ENCODE measurements at places on chromosomes 7 and 10. TPM values are rescaled to one million over a fixed set of nuclear protein-coding genes. Genes with fewer than 3 reads are reported as not detected.

GTF2I gene
- 186 TPM for total RNA-seq

GRCh38 chr7:103538964-103539709, 93.1 kb upstream of the SLC26A5 start:
- DNase-seq, result no peak

GRCh38 chr10:114308531-114309363, 69.7 kb downstream of the VWA2 start:
- no peak for DNase-seq

DNA sequence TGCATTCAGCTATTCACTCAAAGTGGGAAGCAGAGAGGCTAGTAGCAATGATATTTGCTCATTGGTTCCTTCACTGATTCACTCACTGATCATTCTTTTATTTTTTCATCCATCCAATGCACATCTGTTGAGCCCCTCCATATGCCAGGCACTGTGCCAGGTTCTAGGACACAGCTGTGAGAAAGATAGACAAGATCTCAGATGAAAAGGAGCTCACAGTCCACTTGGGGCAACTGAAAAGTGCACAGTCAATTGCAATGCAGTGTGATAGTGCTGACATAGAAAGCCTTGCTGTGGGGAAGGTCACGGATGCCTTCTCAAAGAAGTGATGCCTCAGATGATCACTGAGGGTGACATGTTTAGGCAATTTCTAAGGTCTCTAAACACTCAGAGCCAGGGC, 262.3 kb downstream of the PTEN start:
- no peak for DNase-seq

TMEM140 gene
- total RNA-seq, result 27.5 TPM

DNA sequence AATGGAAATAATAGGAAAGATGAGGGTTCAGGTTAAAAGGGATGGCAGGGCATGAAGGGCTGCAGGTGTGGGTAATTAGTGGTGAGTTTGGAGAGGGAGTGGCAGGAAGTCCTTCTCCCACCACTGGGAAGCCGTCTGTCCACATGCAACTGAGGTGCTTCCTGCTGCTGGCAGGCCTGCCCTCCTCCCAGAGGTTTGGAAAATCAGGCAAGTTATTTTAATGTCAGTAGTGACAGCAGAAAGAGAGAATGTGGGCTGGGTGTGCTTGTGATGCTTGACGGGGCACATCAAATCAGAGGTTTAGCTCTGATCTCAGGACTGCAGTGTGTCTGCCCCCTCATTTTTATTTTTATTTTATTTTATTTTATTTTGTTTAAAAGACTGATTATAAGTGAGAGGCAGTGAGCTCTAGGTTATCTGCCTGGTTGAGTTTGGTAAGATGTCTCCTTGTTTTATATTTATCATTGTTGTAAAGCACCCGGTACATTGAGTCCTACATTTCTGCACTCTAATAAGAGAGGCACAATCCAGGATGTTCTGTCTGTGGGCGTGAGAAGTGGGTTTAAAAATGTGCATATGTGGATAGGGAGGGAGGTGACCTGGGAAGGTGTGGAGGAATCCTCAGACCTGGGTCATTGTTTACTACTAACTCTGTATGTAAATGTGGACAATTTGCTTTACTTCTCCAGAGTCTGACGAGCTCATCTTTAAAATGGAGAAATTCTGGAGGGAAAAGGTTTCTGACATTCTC, 504.4 kb downstream of the LRMDA start:
- DNase-seq, result no peak

GRCh38 chr7:47932466-47933037, 15.7 kb downstream of the PKD1L1 start:
- no peak for DNase-seq

DNA sequence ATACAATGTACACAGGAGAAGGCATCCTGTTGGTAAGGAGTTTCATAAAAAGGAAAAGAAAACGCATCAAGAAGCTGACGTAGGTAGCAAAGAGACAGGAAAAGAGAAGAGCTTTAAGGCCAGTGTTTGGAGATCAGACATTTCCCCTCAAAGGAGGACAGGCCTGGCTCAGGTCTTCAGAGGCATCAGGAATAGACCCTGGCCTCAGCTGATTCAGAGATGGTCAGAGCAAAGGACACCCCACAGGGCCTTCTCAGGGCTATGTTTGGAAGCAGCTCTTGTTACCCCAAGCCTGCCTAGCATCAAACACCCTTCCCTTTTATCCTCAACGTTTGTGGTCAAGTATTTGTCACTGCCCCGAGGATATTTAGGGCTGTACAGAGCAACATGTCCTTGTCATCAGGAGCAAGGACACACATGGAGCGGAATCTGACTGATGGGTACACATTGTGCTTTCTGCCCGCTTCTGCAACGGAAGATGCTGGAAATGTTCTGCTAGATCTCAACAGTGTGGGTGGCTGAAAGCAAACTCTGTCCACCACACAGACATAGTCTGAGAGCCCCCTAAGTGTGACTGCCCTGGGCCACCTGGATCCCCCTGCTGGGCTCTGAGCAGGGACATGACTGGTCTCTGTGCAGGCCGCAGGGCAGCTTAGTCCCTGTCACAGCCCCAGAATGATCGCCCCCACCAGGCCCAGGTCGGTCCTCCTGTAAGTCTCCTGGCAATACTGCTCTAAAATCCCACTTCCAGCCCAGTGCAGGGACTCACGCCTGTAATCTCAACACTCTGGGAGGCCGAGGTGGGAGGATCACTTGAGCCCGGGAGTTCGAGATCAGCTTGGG, 1.0 kb upstream of the ZDHHC4 start:
- DNase-seq, result no peak

DNA sequence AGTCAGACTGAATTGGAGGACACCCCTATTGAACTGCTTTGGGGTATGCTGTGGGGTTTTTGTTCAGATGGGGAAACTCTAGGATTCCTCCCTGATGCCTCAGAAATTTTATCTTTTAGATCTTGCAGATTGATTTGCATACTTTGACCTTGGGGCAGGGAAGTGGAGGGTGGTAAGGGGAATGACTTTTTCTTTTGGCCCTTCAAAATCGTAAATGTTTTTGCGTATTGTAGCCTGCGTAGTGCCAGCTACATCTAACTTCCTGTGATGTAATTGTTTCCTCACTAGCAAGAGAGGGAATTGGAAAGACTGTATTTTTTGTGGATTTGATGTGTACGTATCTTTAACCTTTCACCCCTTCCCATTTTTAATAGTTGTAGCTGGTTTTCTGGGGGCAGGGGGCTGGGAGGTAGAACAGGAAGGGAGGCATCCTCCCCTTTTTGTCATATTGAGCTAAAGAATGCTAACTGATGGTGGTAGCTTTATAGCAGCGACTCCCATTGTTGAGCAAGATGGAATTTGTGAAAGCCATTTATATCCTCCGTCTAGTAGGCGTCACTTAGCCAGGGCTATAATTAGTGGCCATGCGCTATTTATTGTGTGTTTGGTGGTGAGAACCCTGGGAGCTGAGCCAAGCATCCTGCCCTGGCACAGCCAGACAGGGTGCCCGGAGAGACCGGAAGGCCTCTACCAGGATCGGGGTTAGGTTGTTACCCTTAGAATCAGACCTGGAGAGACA, 11.3 kb downstream of the DUSP5 start:
- DNase-seq, result no peak

- no peak for DNase-seq
These were observed 108.5 kb upstream of the C7orf33 start for GRCh38 chr7:148481971-148482626.

DNA sequence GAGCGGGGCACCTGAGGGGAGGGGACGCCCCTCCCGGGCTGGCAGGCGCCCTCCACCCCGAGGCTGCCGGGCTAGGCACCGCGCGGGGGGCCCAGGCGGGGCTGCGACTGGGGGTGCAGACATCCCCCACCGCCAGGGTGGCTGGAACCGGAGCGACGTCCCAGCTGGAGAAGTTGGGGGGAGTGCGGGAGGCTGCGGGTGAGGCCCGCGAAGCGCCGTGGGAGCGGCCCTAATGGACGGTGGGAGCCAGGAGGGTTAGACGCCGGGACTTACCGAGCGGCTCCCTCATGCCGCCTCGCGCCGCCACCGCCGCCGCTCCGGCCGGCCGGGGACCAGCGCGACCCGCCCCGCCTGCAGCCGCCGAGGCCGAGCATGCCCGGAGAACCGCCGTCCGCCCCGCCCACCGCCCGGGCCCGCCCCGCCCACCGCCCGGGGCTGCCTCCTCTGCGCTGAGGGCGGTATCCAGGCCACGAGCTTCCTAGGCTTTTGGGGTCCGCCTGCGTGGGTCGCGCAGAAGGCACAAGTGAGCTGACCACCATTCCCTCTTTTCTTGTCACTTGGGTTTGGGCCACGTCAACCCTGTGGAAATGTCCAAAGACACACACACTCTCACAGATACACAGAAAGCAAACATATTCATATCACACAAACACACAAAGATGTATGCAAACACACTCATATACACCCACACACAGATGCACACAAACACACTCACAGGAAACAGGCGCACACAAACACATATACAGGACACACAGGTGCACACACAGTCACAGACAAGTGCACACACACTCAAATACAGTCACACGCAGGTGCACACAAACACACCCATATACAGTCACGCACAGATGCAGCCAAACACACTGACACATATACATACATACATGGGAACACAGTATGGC, at the start of gene JCAD:
Gene JCAD (minus strand): TSS at position 378 of the 899 bp plus-strand sequence. CDS start 11,774 bp downstream, outside the sequence.
- peak; percentile 61 for DNase-seq

DNA sequence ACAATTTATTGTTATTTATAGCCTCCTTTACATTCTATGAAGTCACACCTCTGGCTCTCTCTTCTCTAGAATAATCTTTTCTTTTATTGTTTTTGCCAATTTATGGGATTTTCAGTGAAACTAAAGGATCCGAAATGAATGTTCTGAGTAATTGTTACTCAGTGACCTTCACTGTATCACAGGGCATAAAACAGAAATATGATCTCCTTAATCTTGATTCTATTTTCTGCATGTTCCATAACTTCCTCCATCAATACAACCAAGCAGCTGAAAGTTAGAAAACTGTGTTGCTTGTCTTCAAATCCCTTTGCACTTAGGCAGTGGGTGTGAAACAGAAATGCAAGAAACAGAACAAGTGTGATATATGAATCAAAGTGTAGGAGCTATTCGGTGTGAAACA, 57.4 kb upstream of the FERD3L start:
- DNase-seq, result no peak

ETV1 gene
- 0.61 TPM for total RNA-seq

- peak; percentile 87 for DNase-seq
These were observed 3.6 kb downstream of the NPM3 start for GRCh38 chr10:101779544-101780186.

DNA sequence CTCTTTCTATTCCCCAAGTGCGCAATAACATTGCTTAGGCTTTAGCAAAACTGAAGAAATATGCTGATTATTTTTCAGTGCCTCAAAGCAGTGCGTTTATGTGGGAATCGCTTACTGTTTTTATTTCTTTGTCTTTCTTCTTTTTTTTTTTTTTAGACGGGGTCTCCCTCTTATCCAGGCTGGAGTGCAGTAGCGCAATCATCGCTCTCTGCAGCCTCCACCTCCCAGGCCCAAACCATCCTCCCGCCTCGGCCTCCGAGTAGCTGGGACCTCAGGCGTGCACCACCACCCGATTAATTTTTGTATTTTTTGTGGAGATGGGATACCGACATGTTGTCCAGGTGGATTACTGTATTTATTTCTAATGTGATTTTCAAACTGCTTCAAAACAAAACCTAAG, 1.2 kb downstream of the DENND10 start:
- no peak for DNase-seq

DNA sequence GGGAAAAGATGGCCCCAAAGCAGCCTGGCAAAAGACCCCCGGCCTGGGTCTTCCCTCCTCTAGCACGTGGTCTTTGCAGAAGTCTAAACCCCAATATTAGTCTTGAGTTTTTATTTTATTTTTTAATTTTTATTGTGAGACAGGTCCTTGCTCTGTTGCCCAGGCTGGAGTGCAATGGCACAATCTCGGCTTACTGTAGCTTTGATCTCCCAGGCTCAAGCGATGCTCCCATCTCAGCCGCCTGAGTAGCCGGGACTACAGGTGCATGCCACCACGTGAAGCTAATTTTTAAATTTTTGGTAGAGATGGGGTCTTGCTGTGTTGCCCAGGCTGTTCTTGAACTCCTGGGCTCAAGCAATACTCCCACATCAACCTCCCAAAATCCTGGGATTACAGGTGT, 40.3 kb upstream of the MXI1 start:
- no peak for DNase-seq

DNA sequence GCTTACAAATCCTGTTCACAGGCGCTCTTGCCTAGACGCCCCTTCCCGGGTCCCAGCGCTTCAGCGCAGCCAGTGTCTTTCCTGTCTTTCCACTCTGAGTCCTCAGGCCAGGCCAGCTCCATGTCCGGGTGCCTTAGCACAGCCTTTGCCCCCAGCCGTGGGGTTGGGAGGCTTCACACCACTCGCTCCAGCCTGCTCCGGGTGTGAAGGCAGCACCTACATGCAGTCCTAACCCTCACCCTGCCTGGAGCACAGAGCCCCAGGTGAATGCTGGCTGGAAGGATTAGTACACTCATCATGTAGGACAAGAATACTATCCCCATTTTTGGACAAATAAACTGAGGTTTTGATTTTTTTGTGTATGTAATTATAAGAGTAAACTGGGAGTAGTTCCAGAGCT, 81.7 kb upstream of the TMEM72 start:
- no peak for DNase-seq

GRCh38 chr7:38163671-38164070, 14.4 kb upstream of the STARD3NL start:
- DNase-seq, result no peak

GRCh38 chr7:156656598-156656997, 16.0 kb downstream of the RNF32 start:
- no peak for DNase-seq

DNA sequence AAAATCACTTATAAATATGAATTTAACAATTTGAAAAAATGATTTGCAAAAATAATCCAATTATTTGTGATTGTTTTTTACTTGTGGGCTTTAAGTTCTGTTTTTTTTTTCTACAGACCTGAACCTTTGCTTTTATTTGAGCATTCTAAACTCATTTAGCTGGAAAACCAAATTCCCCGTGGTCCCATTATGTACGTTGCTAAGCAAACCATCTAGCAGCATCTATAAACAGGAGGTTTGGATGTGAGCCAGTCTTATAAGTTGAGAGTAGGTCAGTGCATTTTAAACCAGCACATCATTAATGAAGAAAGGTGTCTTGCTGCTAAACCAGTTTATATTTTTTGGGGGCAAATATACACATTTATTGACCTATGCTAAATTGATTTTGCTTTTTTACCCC, 77.3 kb downstream of the LRRN3 start:
- no peak for DNase-seq

CPXM2 gene
- not detected for total RNA-seq
